ENCODE measurements at places on chromosomes 1 and 21. TPM values are rescaled to one million over a fixed set of nuclear protein-coding genes. Genes with fewer than 3 reads are reported as not detected.

DNA sequence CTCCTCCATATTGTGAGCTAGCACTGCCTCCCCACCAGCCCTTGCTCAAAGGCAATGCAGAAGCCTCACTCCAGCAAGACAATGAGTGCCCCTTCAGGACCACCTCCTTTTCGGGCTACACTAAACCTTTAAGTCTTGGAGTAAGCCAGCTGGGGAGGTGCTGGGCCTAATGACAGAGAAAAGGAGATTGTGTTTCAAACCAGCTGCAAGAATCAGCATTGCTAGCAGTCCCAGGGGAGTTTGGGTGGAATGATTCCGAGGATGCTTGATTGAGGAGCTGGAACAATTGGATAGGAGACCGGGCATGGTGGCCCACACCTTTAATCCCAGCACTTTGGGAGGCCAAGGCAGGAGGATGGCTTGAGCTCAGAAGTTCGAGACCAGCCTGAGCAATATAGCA is 54.1 kb upstream of the GPR37L1 start:
- H3K36me3 ChIP-seq, result no peaks in the 10 kb centered on the region
- no peak overlapping the region for H3K27ac ChIP-seq
- no peak for DNase-seq
- H3K4me1 ChIP-seq, result no peaks in the 10 kb centered on the region
- peaks cover 2% of the 10 kb centered on the region for H3K27me3 ChIP-seq

Gene STUM
- total RNA-seq, result not detected

DNA sequence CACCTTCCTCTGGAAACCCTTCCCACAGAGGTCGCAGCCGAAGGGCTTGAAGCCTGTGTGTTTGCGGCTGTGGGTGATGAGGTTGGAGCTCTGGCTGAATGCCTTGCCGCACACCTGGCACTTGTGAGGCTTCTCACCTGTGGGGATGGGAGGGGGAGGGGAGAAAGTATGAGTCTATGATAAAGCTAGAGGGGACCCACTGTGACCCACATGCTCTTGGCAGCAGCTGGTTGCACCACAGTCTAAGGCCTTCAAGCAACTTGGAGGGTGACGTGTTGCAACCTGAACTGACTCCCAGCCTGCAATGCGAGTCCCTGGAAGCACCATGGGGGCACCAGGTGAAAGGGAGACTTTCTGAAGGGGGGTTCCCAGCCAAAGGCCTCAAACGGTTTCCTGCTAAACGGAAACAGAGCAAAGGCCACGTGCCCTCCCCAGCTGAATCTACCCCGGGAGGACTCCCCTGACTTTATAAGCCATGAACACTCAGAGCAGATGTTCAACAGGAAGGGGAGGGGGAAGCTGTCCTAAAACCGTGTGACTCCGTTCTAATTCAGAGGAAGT is 10.6 kb downstream of the GFI1 start:
- peak overlapping the region; percentile 37 for H3K4me3 ChIP-seq
- H3K27ac ChIP-seq, result peak overlapping the region; percentile 92
- H3K27me3 ChIP-seq, result no peaks in the 10 kb centered on the region
- peak; percentile 84 for DNase-seq

Gene DNAJC28
- total RNA-seq, result 0.37 TPM

Gene DIO1
- not detected for total RNA-seq

- no peak for DNase-seq
- H3K4me1 ChIP-seq, result no peaks in the 10 kb centered on the region
- H3K4me3 ChIP-seq, result no peak overlapping the region
- H3K27ac ChIP-seq, result no peak overlapping the region
- H3K27me3 ChIP-seq, result peaks cover 3% of the 10 kb centered on the region
Observed at GRCh38 chr1:232344791-232345399, 285.0 kb downstream of the SIPA1L2 start.

Gene ZMYM1
- total RNA-seq, result 3.3 TPM

DNA sequence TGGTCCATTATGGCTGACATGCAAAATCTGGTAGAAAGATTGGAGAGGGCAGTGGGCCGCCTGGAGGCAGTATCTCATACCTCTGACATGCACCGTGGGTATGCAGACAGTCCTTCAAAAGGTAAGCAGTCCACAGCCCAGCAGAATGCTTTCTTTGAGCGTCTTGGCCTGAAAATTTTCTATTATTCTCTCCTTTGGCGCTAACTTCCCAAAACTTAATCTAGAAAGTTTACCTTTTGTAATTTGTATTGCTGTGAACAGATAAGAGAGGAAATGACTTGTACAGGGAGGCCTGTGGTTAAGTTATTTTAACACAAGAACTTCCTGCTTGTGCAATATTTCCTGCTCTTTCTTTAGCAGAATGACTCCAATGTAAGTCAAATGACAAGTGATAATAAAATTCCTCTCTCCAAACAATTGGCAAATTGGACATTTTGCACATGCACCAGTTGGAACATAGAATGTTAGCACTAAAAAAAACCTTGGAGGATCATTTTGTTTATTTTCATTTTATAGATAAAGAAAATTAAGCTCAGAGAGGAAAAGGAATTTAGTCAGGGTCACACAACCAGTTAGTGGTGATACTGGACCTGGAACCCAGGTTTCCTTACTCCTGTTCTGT is 18.9 kb downstream of the CAP1 start:
- peak overlapping the region; percentile 90 for H3K27ac ChIP-seq
- H3K4me3 ChIP-seq, result peak overlapping the region; percentile 60
- H3K4me1 ChIP-seq, result peaks cover 88% of the 10 kb centered on the region
- no peaks in the 10 kb centered on the region for H3K27me3 ChIP-seq

Gene ACTL8
- total RNA-seq, result not detected

Gene CYP2J2
- total RNA-seq, result 1.3 TPM

DNA sequence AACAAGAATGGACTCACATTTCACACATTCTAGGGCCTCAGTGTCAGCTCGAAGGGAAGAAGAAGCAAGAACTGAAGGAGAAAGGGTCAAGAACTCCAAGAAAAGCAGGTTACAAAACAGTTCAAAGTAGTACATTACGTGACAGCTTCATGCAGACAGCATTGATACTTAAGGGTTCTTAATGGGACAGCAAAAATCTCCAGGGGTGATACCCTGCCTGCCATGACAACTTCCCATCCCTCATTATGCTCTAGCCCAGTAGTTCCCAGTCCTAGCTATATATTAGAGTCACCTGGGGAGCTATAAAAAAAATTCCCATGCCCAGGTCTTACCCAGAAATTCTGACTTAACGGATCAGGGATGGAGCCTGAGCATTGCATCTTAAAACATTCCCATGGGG is 51.2 kb upstream of the PROX1 start:
- H3K4me3 ChIP-seq, result no peak overlapping the region
- H3K4me1 ChIP-seq, result no peaks in the 10 kb centered on the region
- DNase-seq, result no peak
- no peaks in the 10 kb centered on the region for H3K36me3 ChIP-seq
- H3K27me3 ChIP-seq, result no peaks in the 10 kb centered on the region
- H3K27ac ChIP-seq, result no peak overlapping the region

Gene ZNF678
- 7.0 TPM for total RNA-seq

Gene ADAMTSL4
- 0.59 TPM for total RNA-seq

Gene OLFML2B
- 0.28 TPM for total RNA-seq

Gene SERTAD4
- total RNA-seq, result not detected

Gene AK5
- total RNA-seq, result 9.9 TPM

Gene HSPB7
- not detected for total RNA-seq

DNA sequence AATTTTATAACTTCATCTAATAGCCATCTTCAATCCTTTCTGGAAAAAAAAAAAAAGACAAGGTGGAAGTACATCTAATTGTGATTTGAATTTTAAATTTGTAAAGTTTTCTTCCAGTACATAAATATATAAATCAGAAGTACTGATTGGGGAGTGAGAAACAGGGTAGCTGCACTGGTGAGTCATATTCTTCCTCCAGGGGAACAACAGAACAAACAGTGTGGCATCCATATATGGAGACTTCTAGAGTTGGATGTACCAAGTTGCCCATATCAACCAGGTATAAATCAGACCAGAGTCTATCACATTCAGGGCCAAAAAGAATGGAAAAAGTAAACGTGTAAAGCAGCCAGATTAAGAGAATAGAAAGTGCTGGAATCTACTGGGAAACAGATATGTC is 66.0 kb upstream of the NRIP1 start:
- H3K4me3 ChIP-seq, result no peak overlapping the region
- no peak for DNase-seq
- H3K4me1 ChIP-seq, result peaks cover 3% of the 10 kb centered on the region
- H3K27me3 ChIP-seq, result peaks cover 2% of the 10 kb centered on the region
- H3K36me3 ChIP-seq, result no peaks in the 10 kb centered on the region

GRCh38 chr1:38827318-38827717 is 32.3 kb downstream of the RRAGC start:
- DNase-seq, result no peak
- H3K36me3 ChIP-seq, result no peaks in the 10 kb centered on the region
- H3K27ac ChIP-seq, result no peak overlapping the region
- peaks cover 14% of the 10 kb centered on the region for H3K27me3 ChIP-seq
- H3K4me1 ChIP-seq, result no peaks in the 10 kb centered on the region
- no peak overlapping the region for H3K4me3 ChIP-seq

GRCh38 chr21:46063734-46064680 is 33.9 kb upstream of the COL6A2 start:
- peaks cover 21% of the 10 kb centered on the region for H3K27me3 ChIP-seq
- no peak overlapping the region for H3K4me3 ChIP-seq
- no peak overlapping the region for H3K27ac ChIP-seq
- H3K36me3 ChIP-seq, result no peaks in the 10 kb centered on the region
- peaks cover 15% of the 10 kb centered on the region for H3K4me1 ChIP-seq

- H3K27me3 ChIP-seq, result no peaks in the 10 kb centered on the region
- peaks cover 51% of the 10 kb centered on the region for H3K36me3 ChIP-seq
- peak overlapping the region; percentile 92 for H3K4me3 ChIP-seq
- H3K27ac ChIP-seq, result peak overlapping the region; percentile 93
- no peak for DNase-seq
Observed at GRCh38 chr1:53325326-53326087, 2.4 kb downstream of the LRP8 start.

- no peak for DNase-seq
- H3K4me1 ChIP-seq, result peaks cover 40% of the 10 kb centered on the region
- no peak overlapping the region for H3K27ac ChIP-seq
- H3K4me3 ChIP-seq, result no peak overlapping the region
Observed at GRCh38 chr1:90719330-90720144, 2.4 kb upstream of the BARHL2 start.

DNA sequence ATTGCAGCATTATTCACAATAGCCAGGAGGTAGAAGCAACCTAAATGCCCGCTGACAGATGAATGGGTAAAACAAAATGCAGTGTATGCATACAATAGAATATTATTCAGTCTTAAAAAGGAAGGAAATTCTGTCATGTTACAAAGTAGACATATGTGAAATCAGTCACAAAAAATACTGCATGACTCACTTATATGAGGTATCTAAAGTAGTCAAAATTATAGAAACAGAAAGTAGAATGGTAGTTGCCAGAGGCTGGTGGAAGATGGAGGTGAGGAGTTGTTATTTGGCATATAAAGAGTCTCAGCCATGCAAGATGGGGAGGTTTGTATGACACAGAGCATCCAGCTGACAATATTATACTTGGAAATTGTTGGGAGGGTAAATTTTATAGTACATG is 43.0 kb upstream of the EGLN1 start:
- peak; percentile 20 for DNase-seq
- peaks cover 24% of the 10 kb centered on the region for H3K4me1 ChIP-seq
- no peak overlapping the region for H3K27ac ChIP-seq
- H3K36me3 ChIP-seq, result peaks cover 4% of the 10 kb centered on the region

Gene GPATCH3
- total RNA-seq, result 7.0 TPM

Gene COG2
- 28.1 TPM for total RNA-seq

GRCh38 chr1:50531027-50531426 is 107.8 kb upstream of the DMRTA2 start:
- no peaks in the 10 kb centered on the region for H3K27me3 ChIP-seq
- no peak overlapping the region for H3K27ac ChIP-seq
- H3K4me1 ChIP-seq, result peaks cover 4% of the 10 kb centered on the region
- H3K36me3 ChIP-seq, result peaks cover 29% of the 10 kb centered on the region

- peak; percentile 52 for DNase-seq
- H3K4me1 ChIP-seq, result peaks cover 8% of the 10 kb centered on the region
- no peak overlapping the region for H3K27ac ChIP-seq
- peak overlapping the region; percentile 67 for H3K4me3 ChIP-seq
- no peaks in the 10 kb centered on the region for H3K36me3 ChIP-seq
Observed at GRCh38 chr1:226223786-226224244, 351 bp downstream of the MIXL1 start.

Gene SMCP
- total RNA-seq, result not detected

Gene RIPK4
- total RNA-seq, result 0.64 TPM

DNA sequence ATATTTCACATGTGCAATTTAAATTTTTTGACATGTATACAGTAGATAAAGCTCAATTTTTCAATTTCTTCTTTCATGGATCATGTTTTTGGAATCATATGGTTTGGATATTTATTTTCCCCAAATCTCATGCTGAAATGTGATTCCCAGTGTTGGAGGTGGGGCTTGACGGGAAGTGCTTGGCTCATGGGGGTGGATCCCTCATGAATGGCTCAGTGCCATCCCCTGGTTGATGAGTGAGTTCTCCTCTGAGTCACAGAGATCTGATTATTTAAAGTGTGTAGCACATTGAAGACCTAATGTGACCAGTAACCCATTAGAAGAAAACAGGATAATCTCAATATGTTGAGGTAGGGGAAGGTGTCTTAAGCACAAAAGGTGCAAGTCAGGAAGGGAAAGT is 9.1 kb upstream of the IFI16 start:
- peak overlapping the region; percentile 15 for H3K27ac ChIP-seq
- peaks cover 15% of the 10 kb centered on the region for H3K36me3 ChIP-seq
- H3K27me3 ChIP-seq, result no peaks in the 10 kb centered on the region
- H3K4me1 ChIP-seq, result peaks cover 36% of the 10 kb centered on the region
- no peak for DNase-seq
- H3K4me3 ChIP-seq, result no peak overlapping the region

Gene SPATC1L
- total RNA-seq, result 13.0 TPM

GRCh38 chr1:201115390-201115937 is 3.2 kb upstream of the CACNA1S start:
- no peak for DNase-seq
- no peaks in the 10 kb centered on the region for H3K36me3 ChIP-seq
- peaks cover 4% of the 10 kb centered on the region for H3K4me1 ChIP-seq
- no peak overlapping the region for H3K27ac ChIP-seq
- no peak overlapping the region for H3K4me3 ChIP-seq
- no peaks in the 10 kb centered on the region for H3K27me3 ChIP-seq
